SHP77 (cell line): ENCODE measurements at places on chromosomes 5 and 9.

DNA sequence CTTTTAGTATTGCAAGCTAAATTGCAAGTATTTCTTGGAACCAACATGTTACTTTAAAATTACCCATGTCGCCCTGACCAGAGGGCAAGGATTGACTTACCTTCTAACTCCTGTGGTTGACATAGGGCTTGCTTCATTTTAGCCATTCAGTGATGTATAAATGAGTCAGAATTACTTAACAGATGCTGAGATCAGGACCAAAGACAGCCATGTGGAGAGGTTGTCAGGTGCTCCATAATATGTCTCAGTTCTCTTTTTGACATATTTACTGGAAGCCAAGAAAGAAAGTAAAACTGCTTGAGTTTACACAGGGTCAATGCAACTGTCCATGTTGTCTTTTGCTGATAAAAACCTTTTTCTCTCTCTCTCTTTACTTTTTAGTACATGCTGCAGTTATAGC lies 33.2 kb downstream of the F2RL2 start:
- no peak for DNase-seq

GRCh38 chr9:68515326-68516017 lies 25.2 kb downstream of the TMEM252 start:
- DNase-seq = no peak

GRCh38 chr9:14520341-14520740 lies 172.9 kb downstream of the ZDHHC21 start:
- no peak for DNase-seq

DNA sequence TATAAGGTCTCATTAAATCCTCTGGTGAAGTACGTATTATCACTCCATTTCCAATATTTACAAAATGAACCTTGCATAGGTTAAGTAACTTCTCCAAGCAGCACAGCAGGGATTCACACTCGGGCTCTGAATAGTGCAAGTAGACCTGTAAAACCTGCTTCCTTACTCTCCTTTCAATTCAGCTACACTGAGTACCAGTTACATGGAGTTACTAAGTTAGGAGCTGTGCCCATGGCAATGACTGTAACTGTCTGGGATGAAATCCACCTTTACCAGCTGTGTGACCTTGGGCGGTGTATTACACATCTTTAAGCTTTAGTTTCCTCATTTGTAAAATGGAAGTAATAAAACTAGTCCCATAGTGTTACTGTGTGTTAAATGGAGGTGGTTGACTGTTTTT lies 15.9 kb upstream of the MOB3B start:
- DNase-seq = no peak

GRCh38 chr5:111079846-111080245 lies 8.3 kb downstream of the TSLP start:
- DNase-seq = no peak

DNA sequence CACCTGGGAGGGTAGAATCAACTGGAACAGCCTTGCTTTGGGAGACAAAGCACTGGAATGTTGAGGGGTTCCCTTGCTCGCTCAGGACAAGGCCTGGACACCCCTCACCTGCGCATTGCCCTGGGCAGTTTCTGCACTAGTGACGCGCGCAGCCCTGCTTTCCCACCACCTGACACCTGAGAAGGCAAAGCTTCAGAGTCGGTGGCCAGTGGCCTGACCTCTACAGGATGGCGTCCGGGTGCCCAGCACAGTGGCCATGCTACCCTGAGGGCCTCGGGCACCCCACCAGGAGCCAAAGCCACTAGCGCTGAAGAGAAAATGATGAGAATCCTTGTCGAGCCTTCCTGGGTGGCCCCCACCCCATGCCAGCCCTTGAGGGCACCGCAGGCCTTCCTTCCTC lies 161.3 kb downstream of the OLFM1 start:
- DNase-seq = no peak

DNA sequence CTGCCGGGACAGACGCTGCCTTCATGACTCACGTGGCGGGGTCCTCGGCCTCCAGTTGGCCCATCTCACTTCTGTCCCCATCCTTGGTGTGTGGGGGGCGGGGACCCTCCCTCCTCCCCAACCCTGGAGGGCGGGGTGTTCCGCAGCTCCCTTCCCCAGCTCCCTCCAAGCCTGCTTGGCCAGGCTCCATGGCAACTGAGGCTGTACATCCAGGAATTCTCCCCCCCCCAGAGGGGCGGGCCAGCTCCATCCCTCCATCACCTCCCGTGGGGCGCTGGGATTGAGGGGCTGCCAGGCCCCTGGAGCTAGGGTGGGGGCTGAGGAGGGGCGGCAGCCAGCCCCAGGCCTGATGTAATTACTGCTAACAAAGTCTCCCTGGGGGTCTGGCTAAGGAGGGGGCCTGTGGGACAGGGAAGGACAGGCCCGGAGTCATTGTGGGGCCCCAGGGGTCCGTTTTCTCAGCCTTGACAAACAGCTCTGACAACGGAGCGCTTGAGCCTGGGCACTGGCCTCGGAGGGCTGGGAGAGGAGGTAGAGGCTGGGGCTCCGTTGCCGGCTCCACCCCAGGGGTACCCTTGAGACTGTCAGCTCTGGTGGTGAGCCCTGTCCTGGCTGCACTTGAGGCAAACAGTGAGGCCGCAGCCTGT lies 8.0 kb downstream of the DIPK1B start:
- no peak for DNase-seq

GRCh38 chr9:101438523-101438922 lies 2.9 kb upstream of the ALDOB start:
- DNase-seq = no peak

GRCh38 chr9:126614455-126615244 lies 922 bp downstream of the LMX1B start:
- DNase-seq = no peak

GRCh38 chr9:108360304-108360703 lies 495.5 kb downstream of the ACTL7B start:
- DNase-seq = no peak

DNA sequence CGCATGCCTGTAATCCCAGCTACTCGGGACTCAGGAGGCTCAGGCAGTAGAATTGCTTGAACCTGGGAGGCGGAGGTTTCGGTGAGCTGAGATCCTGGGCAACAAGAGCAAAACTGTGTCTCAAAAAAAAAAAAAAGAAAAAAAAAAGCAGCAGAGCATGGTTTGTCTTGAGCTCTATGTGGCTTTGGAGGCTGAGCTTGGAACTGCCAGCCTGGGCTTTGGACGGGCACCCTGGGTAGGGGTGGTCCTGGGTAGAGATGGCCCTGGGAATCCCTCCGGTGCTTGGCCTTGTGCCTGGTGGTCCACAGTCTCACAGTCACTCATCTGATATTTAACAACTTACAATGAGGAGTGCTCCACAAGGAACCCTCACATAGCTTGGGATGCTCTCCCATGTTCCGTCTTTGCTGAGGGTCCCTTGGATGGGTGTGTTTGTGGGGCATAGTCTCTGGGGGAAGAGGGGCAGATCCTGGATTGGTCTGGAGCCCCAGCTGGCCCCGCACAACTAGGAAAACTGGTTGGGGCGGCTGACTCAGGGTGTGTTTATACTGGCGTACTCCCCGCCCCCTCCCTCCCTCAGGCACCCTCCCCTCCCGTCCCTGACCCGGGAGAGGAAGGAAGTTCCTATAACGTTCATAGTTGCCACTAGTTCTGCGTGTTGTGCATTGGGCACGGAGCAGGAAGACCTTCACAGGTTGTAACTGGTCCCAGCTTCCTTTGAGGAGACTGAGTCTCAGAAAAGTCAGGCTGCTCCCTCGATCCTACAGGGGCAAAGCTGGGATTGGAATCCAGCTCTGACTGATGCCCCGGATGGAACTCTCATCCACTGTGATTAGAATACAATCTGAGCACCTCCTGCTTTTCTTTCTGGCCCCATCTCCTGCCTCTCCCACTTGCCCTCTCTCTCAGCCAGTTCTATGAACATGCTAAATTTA lies 11.2 kb downstream of the IER5L start:
- DNase-seq = peak; percentile 63

GRCh38 chr5:139554264-139554663 lies 6.9 kb upstream of the UBE2D2 start:
- DNase-seq = no peak

GRCh38 chr9:127360250-127360649 lies 36.7 kb upstream of the SLC2A8 start:
- no peak for DNase-seq

GRCh38 chr5:61429906-61430305 lies 97.8 kb downstream of the ZSWIM6 start:
- DNase-seq = no peak

DNA sequence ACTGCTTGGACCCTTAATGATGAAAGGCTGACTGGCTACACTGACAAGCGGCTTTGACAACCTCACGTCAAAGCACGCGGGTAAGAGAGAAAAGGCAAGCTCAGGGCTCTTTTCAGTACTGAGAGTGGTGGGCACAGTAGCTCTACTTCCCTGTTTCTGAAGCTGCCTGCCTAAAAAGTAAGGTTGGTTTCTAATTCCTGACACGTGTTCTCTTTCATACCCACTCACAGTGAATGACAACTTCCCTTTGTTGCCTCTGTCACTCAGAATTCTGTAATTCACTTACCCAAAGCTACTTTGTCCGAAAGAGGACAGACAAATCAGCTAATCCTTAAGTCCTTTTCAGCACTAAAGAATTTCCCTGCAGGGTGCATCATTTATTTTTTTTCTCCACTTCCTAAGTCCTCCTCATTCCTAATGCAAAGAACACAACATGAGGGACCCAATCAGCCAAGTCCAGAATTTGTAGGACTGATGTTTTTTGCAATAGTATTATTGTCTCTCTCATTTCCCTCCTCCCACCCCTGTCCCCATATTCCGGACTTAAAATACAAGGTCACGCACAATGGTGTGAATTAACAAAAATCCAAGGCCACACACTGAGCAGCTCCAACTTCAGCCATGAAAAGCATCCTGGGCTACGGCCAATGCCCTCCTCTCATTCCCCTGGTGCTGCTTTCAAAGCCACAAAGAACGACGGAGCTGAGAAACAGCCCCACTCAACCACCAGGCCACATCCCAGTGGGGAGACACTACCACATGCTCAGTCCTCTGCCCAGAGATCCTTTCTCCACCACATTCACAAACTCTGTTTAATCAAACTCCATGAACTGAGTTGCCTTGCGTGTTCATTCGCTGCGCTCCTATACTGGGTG lies 221.0 kb downstream of the TSSK1B start:
- DNase-seq = no peak

DNA sequence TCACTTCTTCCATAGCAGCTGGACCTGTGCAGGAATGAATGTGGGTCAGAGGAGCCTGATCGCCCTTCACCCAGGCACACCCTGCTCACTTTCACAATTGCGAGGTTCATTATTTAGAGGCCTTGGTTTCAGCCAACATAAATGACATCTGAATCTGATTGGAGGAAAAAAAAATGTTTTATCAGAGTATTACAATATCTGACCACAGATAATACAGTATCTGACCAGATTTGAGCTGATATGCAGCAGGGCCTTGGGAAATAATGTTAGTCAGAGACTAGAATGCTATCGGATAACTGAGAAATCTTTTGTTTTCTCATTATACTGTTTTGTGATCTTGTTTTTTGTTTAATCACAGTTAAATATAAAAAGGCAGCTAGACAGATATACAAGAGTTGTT lies 7.7 kb downstream of the ICE1 start:
- DNase-seq = no peak

- DNase-seq = no peak
Observed at GRCh38 chr9:134536101-134536900, 105.3 kb upstream of the COL5A1 start.
